Umbilical cord (tissue), 2 donors: ENCODE measurements at places on chromosomes 5 and 9.

GRCh38 chr9:110638381-110638954, 30.1 kb upstream of the MUSK start:
- DNase-seq, result no peak

DNA sequence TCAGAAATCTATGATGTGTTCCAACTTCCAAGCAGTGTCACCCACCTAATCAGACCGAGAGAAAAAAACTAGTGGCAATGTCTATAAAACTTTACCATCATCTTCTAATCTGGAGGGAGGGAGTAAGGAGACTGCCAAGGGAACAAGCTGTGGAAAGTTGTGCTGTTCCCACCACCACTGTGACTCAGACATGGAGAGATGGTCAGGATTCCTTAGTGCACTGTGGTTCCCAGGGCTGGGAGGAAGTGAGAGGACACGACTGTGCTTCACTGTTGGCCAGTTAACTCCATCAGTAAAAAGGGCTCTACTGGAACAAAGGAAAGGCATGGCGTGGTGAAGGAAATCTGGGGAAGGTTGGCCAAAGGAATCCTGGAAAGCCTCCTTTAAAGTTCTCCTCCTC, 18.8 kb downstream of the TICAM2 start:
- no peak for DNase-seq

DNA sequence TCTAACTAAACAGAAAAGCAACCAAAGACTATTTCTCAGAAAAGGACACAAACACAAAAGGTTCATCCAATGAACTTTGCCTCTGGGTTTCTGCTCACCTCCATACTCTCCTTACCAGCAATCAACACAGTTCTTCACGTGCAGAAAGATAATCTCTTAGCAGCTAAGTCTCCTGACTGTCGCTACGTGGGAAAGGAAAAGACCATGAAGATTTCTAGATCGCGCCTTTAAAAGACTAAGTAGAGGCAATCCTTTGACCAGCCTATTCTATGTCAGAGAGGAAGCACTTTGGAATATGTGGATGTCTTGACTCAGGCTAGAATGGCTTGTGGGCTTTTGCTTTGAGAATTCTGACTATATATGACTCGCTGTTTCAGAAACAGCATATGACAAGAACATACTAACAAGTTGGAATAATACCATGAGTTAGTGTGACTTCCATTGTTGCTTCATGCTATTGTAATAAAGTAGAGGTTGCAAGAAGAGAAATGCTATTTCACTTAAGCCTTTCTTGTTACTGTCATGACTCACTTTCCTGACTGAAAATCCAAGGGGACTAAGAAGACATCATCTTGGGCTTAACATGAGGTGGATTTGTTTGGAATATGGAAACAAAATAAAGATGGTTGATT, 339.5 kb upstream of the RFX3 start:
- no peak for DNase-seq

- no peak for DNase-seq
These were observed 33.2 kb downstream of the TTLL11 start for GRCh38 chr9:122059955-122060324.

DNA sequence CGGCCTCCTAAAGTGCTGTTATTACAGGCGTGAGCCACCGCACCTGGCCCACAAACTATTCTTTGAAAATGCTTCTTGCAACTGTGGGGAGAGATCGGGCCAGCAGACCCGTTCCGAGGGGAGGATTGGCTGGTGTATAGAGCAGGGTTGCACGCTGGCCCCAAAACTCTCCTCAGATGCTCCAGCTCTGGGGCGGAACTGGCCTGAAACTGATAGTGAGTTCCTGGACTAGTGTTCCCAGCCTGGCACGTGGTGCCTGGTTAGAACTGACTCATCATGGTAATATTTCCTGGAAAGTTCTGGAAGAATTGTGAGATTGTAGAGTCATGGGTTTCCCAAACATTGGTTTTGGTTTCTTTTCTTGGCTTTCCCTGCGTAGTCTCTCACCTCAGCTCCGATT, 120.5 kb downstream of the FBXL7 start:
- DNase-seq, result no peak

DNA sequence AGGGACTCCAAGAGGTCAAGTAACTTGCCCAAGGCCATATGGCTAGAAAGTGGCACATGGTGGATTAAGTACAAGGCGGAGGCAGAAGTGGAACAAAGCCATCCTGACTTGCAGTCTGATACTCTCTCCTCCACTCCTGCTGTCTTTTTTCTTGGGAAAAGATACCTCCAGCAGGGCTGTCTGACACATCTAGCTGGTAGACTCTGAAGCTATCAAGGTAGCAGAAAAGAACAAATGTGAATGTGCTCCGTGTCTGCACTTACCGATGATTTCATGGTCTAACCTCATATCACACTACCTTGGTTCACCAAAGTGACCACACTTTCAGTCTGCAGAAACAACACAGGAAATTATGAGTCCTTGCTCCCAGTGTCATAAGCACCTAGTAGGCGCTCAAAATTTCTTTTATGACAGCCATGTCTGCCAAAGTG, 284.8 kb downstream of the CRB2 start:
- DNase-seq, result no peak

DNA sequence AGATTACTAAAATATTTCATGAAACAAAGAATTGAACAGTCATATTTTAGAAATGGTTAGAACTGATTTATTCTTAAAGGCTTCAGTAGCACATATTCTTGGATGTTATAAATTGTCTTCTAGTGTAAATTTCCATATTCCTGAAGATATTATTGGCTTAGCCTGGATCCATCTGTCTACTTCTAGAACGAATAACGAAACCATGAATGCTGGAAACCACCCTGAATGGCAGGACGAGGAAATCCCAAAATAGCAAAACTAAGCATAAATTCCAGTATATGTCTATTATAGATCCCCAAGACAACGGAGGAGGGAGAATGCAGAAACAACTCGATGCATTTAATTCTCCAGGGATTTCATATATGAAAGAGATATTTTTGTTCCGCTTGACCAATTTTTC, 2191.0 kb upstream of the ACO1 start:
- DNase-seq, result no peak

DNA sequence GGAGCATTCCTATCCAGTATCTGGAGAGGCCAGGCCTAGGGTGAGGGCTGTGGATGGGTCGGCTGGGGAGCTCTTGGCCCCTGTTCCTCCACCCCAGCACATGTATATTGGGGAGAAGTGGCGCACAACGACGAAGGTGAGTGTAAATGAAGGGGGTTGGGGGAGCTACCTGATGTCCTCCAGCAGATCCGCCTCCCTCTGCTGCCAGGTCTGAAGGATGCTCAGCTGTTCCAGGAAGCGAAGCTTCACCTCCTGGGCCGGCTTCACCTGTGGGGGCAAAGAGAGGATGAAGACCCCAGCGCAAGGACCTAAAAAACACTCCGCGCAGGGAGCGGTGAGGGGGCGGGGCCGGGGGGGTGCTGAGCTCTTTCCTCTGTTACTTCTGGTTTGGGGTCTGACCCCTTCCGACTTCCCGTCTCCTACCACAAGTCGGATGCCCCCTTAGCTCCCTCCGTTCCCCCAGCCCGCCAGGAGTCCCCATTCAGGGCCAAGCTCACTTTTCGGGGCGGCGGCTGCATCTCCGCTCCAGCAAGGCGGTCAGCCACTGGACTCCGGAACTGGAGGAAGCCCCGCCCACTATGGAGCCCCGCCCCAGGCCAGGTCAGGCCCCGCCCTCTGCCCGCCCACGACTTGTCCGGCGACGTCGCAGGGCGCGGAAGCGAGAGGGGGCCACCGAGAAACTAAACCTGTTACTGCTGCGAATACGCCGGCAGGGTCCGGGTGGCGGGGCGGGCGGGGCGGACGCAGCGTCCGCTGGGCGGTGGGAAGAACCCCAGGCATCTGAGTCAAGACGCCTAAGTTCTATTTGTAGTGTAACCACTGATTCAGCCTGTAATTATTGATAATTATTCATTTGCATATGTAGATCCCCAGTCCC, at the start of gene FCHSD1:
TSS of gene FCHSD1 (minus strand) at position 568 of the 877 bp plus-strand sequence. CDS start at position 518, 50 bp downstream.
- DNase-seq, result peak; percentile 76

GRCh38 chr9:85502815-85503655, 238.7 kb downstream of the AGTPBP1 start:
- DNase-seq, result no peak

GRCh38 chr5:139494256-139494655, 11.7 kb upstream of the STING1 start:
- DNase-seq, result no peak

DNA sequence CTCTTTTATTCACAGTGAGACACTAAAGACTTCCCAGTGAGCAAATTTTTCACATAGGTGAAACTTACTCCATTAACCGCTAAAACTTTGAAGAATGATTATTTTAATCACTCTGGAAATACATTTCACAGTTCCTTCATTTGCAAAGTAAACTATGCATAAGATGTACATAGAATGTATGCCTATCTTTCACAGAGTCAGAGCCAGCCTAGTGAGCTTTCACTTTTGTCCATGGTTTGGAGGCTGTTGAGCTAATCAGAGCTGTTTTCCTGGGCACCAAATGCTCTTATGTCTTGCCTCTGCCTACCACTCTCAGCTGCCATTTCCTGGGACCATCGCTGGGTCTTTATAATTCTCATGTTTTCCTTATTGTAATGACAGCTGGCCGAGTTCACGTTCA, 67.3 kb downstream of the PDE8B start:
- DNase-seq, result no peak

GRCh38 chr5:9540791-9541190, 5.1 kb downstream of the SEMA5A start:
- DNase-seq, result peak; percentile 40

DNA sequence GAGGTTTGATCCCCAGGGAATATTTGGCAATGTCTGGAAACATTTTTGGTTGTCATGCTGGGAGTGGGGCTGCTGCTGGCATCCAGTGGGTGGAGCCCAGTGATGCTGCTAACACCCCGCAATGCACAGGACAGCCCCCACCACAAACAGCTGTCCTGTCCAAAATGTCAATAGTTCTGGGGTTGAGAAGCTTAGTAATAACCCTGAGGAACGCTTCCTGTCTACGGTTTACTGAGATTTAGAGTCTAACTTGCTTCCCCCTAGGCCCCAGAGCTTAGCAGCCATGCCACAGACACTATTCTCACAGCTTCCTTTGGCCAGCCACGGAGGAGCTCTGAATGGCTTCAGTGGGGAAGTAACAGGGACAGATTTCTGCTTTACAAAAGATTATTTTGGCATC, 66.5 kb downstream of the MSX2 start:
- DNase-seq, result peak; percentile 44

DNA sequence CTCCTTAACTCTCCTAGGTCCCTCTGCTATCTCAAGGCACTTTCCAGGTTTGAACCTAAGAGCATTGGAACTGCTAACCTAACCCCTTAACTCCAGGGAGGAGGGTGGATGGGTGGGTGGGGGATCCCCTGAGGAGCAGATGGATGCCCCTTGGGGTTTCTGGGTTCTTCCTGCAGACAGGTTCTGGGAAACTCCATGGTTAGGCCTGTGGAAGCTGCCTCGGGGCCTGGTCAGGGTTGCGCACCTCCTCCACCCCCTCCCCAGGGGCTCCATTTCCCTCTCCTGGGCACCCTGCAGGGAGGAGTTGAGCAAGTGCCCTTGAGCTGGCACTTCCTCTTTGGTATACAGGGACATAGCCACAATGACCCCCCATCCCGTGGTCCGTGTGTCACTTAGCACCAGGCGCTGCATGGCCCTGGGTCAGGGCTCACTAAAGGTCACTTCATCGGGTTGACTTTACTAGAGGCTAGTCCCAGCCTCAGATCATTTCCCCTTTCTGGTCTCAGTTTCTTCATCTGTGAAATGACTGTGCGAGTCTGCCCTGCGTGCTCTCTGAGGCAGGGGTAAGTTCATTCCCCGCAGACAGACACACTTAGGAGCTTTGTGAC, 16.0 kb downstream of the CXXC5 start:
- no peak for DNase-seq

GRCh38 chr5:142145106-142145900, 36.7 kb downstream of the NDFIP1 start:
- DNase-seq, result peak; percentile 63

DNA sequence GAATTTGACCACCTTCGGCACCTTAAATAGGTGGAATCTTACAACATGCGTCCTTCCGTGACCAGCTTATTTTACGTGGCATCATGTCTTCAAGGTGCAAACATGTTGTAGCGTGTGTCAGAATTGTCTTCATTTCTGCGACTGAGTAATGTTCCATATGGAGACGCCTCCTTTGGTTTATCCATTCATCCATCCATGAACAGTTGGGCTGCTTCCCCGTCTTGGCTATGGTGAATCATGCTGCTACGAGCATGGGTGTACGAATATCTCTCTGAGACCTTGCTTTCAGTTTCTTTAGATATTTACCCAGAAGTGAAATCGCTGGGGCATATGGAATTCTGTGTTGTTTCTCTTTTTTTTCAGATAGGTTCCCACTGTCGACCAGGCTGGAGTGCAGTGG, 391.9 kb upstream of the IRX2 start:
- DNase-seq, result no peak

DNA sequence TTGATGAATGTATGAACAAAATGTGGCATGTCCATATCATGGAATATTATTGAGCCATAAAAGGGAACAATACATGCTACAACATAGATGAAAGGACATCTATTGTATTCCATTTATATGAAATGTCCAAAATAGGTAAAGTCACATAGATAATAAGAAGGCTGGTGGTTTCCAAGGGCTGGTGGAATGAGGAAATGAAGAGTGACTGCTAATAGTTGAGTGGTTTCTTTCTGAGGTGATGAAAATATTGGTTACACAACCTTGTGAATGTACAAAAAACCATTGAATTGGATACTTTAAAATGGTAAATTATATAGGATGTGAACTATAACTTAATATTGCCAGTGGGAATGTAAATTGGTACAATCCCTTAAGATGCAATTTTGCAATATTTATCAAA, 5.2 kb downstream of the ARSB start:
- no peak for DNase-seq

DNA sequence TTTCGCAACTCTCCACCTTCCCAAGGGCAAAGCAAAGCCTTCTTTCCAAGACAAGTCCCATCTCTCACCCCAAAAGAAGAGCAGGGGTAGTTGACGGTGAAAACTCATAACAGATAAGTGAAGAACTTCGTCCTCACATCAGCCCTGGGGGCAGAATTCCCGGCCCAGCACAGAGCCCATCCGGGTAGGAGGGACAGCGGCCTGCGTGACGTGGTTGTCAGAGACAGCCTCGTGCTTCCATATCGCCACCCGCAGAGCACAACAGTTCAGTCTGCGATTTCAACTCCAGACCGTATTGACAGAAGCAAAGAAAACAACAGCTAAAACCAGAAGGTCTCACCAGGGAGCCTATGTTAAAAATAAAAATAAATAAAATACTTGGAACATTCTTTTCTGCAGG, 273.2 kb downstream of the SYK start:
- DNase-seq, result no peak

GRCh38 chr5:1719860-1720259, 79.8 kb downstream of the MRPL36 start:
- no peak for DNase-seq

- no peak for DNase-seq
These were observed 123.9 kb downstream of the TLE4 start for GRCh38 chr9:79695531-79696175.

GRCh38 chr9:4700932-4701331, 21.6 kb downstream of the CDC37L1 start:
- DNase-seq, result no peak

- DNase-seq, result no peak
These were observed 76.9 kb upstream of the ZNF608 start for GRCh38 chr5:124823380-124823779.

GRCh38 chr5:138752341-138752950, 779 bp upstream of the CTNNA1 start:
- DNase-seq, result peak; percentile 26

- no peak for DNase-seq
These were observed 8.9 kb downstream of the OTP start for GRCh38 chr5:77629509-77630113.
